Glutamatergic neuron (in vitro differentiated cells): ENCODE measurements at places on chromosomes 16 and 17. TPM values are rescaled to one million over a fixed set of nuclear protein-coding genes. Genes with fewer than 3 reads are reported as not detected.

- peak; percentile 21 for DNase-seq
- peaks cover 4% of the 10 kb centered on the region for H3K4me1 ChIP-seq
- H3K36me3 ChIP-seq: no peaks in the 10 kb centered on the region
- H3K4me3 ChIP-seq: no peak overlapping the region
Measured at GRCh38 chr16:53220585-53220984, 165.8 kb downstream of the CHD9 start.

DNA sequence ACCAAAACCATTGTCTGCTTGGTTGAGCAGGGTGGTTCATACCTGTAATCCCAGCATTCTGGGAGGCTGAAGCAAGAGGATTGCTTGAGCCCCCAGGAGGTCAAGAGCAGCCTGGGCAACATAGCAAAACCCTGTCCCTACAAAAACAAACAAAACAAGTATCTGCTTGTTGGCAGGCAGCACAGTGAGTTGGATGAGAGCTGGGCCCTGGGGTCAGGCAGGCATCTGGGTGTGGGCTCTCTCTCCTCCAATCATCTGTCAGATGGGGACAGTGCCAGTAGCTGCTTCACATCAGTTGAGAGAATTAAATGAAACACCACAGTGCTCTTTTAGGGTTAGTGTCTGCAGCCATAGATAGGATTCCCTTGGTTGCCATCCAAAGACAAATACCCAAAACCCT lies 5.8 kb downstream of the ARMC7 start:
- no peaks in the 10 kb centered on the region for H3K36me3 ChIP-seq
- H3K4me3 ChIP-seq: no peak overlapping the region

GRCh38 chr16:4703906-4704305 lies 10.5 kb downstream of the NUDT16L1 start:
- H3K27me3 ChIP-seq: peaks cover 17% of the 10 kb centered on the region
- peaks cover 12% of the 10 kb centered on the region for H3K4me1 ChIP-seq
- no peak overlapping the region for H3K4me3 ChIP-seq
- DNase-seq: no peak

- peak overlapping the region; percentile 38 for H3K4me3 ChIP-seq
- peaks cover 11% of the 10 kb centered on the region for H3K4me1 ChIP-seq
- H3K27me3 ChIP-seq: peaks cover 13% of the 10 kb centered on the region
- no peak overlapping the region for H3K27ac ChIP-seq
- no peak for DNase-seq
- no peaks in the 10 kb centered on the region for H3K36me3 ChIP-seq
Measured at GRCh38 chr17:21418446-21419298, 42.5 kb downstream of the KCNJ12 start.

SYCE1L gene
- 12.8 TPM for total RNA-seq

- no peak overlapping the region for H3K4me3 ChIP-seq
- peaks cover 1% of the 10 kb centered on the region for H3K27me3 ChIP-seq
- peaks cover 5% of the 10 kb centered on the region for H3K4me1 ChIP-seq
- H3K27ac ChIP-seq: no peak overlapping the region
Measured at GRCh38 chr16:17850581-17851250, 380.0 kb upstream of the XYLT1 start.

DNA sequence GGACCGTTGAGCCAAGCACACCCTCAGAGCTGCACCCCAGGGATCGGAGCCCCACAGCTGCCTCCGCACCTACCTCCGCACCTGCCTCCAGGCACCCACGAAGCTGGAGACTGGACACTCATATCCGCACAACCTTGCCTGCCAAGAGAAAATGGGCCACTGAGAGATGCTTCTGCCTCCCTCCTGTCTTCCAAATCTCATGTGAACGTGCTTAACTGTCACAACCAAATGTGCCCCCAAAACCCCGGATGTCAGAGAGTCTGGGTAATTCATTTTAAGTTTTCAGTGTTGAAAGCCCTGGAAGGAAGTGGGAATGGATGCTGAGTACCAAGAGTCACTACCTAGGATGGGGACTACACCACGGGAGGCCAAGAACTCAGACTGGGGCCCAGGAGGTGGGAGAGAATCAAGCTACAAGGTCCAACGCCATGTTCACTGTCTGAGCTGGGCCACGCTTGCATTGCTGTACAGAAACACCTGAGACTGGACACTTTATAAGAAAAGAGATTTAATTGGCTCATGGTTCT lies 49.5 kb upstream of the MEAK7 start:
- peaks cover 42% of the 10 kb centered on the region for H3K4me1 ChIP-seq
- no peaks in the 10 kb centered on the region for H3K36me3 ChIP-seq
- H3K27me3 ChIP-seq: peaks cover 4% of the 10 kb centered on the region
- H3K27ac ChIP-seq: peak overlapping the region; percentile 52

- H3K27me3 ChIP-seq: peaks cover 2% of the 10 kb centered on the region
- peak; percentile 40 for DNase-seq
- no peaks in the 10 kb centered on the region for H3K36me3 ChIP-seq
- H3K4me1 ChIP-seq: peaks cover 26% of the 10 kb centered on the region
- no peak overlapping the region for H3K4me3 ChIP-seq
Measured at GRCh38 chr17:75352079-75352569, 53.4 kb downstream of the GRB2 start.

- H3K4me1 ChIP-seq: peaks cover 8% of the 10 kb centered on the region
- H3K36me3 ChIP-seq: no peaks in the 10 kb centered on the region
- H3K27me3 ChIP-seq: peaks cover 4% of the 10 kb centered on the region
- H3K27ac ChIP-seq: no peak overlapping the region
Measured at GRCh38 chr16:83878838-83879237, 20.1 kb upstream of the MLYCD start.

- no peaks in the 10 kb centered on the region for H3K36me3 ChIP-seq
- no peak for DNase-seq
- H3K4me1 ChIP-seq: peaks cover 38% of the 10 kb centered on the region
- peaks cover 3% of the 10 kb centered on the region for H3K27me3 ChIP-seq
- H3K27ac ChIP-seq: no peak overlapping the region
Measured at GRCh38 chr17:37179893-37180292, 195.9 kb upstream of the C17orf78 start.

DNA sequence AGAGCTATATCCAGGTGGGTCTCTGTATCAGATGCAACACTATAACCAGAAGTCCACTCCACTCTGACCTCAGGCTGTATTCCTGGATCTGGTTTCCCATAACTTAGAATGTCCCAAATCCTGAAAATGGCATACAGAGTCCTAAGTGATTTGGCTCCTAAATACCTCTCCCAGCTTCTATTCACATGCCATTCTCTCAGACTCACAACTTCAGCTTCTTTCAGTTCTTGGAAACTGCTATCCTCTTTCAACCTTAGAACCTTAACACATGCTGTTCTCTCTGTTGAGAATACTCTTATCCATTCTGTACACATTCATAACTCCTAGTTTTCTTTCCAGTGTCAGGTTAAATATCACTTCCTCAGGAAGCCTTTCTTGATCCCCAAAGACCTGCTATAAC lies 132.0 kb downstream of the BRIP1 start:
- H3K27me3 ChIP-seq: no peaks in the 10 kb centered on the region
- no peaks in the 10 kb centered on the region for H3K4me1 ChIP-seq
- H3K36me3 ChIP-seq: no peaks in the 10 kb centered on the region
- no peak for DNase-seq
- no peak overlapping the region for H3K4me3 ChIP-seq

GRCh38 chr16:48420437-48420836 lies 35.2 kb upstream of the SIAH1 start:
- no peak overlapping the region for H3K4me3 ChIP-seq
- no peak for DNase-seq
- H3K27me3 ChIP-seq: no peaks in the 10 kb centered on the region
- no peaks in the 10 kb centered on the region for H3K36me3 ChIP-seq
- no peaks in the 10 kb centered on the region for H3K4me1 ChIP-seq
- H3K27ac ChIP-seq: no peak overlapping the region

DNA sequence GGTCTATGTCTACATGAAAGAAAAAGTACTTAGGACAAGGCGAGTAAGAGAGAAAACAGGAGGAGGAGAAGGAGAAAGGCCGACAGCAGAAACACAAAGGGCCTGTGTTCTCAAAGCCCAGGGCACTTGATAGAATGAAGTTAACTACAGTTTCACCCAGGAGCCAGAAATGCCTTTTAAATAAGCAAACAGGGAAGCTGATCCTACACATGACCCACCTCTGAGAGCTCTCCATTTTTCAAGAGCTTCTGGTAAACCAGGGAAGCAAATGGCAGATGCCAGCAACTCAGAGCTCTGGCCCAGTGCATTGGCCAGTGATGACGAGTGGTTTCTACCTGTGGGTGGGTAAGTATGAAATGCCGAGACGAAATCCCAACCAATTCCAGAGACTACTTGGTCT lies 163.4 kb downstream of the ZFHX3 start:
- H3K27ac ChIP-seq: no peak overlapping the region
- H3K4me1 ChIP-seq: peaks cover 18% of the 10 kb centered on the region
- no peak overlapping the region for H3K4me3 ChIP-seq
- H3K36me3 ChIP-seq: no peaks in the 10 kb centered on the region

HSD17B1 gene
- 4.1 TPM for total RNA-seq

GRCh38 chr17:31444026-31444425 lies 52.6 kb downstream of the RAB11FIP4 start:
- H3K27ac ChIP-seq: no peak overlapping the region
- H3K36me3 ChIP-seq: no peaks in the 10 kb centered on the region
- H3K4me1 ChIP-seq: no peaks in the 10 kb centered on the region
- peaks cover under 1% of the 10 kb centered on the region for H3K27me3 ChIP-seq

TCAP gene
- 2.3 TPM for total RNA-seq

DNA sequence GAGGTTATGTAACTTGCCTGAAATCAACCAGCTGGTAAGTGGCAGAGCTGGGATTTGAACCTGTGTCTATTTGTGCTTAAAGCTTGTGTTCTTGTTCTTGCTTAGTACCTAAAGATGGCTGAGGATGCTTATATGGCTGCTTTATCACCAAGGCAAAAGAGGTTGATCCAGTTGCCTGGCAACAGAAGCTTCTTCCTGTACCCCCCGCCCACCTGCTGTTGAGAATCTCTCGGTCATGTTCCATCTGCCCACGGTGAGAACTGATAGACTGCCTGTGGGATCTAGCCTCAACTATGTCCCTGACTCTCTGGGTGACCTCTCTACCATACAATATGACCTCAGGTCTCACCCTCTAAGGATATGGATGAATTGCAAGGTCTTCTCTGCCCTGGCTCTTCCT lies 60.7 kb downstream of the ABCC6 start:
- no peaks in the 10 kb centered on the region for H3K4me1 ChIP-seq
- H3K27me3 ChIP-seq: peaks cover 5% of the 10 kb centered on the region
- no peak overlapping the region for H3K27ac ChIP-seq
- no peak for DNase-seq
- peaks cover 15% of the 10 kb centered on the region for H3K36me3 ChIP-seq

GRCh38 chr16:79847101-79847500 lies 246.6 kb upstream of the MAF start:
- H3K27ac ChIP-seq: no peak overlapping the region
- no peaks in the 10 kb centered on the region for H3K36me3 ChIP-seq
- H3K4me3 ChIP-seq: no peak overlapping the region
- peaks cover 3% of the 10 kb centered on the region for H3K27me3 ChIP-seq
- peaks cover 2% of the 10 kb centered on the region for H3K4me1 ChIP-seq

GRCh38 chr16:67951485-67951884 lies 7.6 kb upstream of the LCAT start:
- DNase-seq: no peak
- no peaks in the 10 kb centered on the region for H3K36me3 ChIP-seq
- H3K27ac ChIP-seq: no peak overlapping the region
- peaks cover 5% of the 10 kb centered on the region for H3K27me3 ChIP-seq

- no peak for DNase-seq
- H3K27ac ChIP-seq: no peak overlapping the region
- no peaks in the 10 kb centered on the region for H3K27me3 ChIP-seq
- no peaks in the 10 kb centered on the region for H3K36me3 ChIP-seq
- H3K4me3 ChIP-seq: no peak overlapping the region
Measured at GRCh38 chr17:68701046-68701445, 99.9 kb upstream of the FAM20A start.

GRCh38 chr16:711548-712320 lies 3.2 kb upstream of the METRN start:
- no peak overlapping the region for H3K27ac ChIP-seq
- peak; percentile 93 for DNase-seq
- H3K27me3 ChIP-seq: peaks cover 26% of the 10 kb centered on the region
- H3K36me3 ChIP-seq: no peaks in the 10 kb centered on the region
- no peak overlapping the region for H3K4me3 ChIP-seq

DNA sequence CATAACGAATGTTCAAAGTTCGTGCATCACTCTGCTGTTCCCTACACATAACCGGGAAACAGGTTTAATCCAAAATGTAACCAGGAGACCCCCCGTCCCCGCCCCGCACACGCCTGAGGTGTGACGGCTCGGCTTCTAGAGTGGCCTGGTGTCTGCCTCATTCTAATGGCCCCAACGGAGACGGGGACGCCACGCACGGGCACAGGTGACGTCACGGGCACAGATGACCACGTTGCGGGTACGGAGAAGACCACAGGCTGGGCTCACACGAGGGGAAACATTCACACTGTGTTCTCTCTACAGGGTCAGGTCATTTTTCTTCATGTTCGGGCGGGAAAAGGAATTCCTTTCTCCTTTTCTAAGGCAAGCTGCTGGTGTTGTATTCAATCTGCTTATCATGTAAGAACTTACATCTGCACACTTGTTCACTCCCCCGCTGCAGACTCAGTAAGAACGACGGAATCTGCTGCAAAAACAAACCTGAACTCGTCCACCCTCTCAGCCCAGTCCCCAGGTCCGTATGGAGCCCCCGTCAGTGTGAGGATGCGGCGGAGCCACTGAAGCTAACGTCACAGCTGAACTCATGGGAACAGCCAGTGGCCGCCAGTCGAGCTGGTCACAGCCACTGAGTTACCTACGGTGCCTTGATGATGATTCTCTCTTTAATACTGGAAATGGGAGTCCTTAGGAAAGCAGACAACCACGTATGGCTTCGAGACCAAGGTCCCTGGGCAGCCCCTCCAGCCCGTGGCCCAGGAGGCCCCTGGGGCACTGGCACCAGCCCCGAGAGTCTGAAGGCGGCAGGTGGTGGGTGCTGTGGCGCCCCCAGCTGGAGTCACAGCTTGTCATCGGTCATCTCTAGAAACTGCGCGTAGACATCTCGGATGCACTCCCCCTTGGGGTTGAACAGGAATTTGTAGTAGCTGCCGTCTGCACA lies 32.9 kb downstream of the WDR45B start:
- no peak overlapping the region for H3K27ac ChIP-seq
- H3K4me1 ChIP-seq: peaks cover 19% of the 10 kb centered on the region
- DNase-seq: peak; percentile 37
- H3K27me3 ChIP-seq: no peaks in the 10 kb centered on the region
- no peak overlapping the region for H3K4me3 ChIP-seq
- no peaks in the 10 kb centered on the region for H3K36me3 ChIP-seq

DNA sequence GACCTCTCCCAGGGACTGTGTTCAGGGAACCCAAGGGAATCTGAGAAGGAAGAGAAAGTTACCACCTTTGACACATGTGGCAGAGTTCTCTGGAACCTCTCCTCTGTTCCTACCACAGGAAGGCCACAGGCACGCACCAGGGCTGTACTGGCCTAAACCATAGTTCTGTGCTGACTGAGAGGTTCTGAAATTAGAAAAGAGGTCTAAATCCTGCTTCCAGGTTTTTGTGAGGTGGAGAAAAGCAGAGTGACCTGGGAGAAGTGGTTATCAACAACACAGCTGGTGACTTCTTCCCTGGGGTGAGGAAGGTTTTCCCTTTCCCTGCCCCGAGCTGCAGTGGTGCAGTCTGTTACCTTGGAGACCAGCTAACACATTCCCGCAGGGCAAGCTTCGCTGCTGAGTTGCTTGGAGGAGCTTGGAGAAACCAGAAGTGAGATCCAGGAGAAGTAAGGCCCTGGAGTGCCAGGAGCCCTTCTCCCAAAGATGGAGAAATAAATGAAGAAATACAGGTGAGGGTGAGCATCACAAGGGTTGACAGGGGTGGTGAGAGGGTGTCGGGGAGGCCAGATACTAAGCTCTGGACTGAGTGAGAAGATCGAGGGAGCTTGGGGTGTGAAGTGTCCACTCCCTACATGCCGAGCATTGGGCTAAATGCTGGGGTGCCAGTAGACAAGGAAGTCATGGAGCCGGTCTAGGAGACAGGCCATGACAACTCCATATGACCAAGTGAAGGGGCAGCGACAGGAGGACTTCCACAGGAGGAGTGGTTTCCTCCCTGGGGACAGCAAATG lies at the start of gene VWA3A:
Gene VWA3A, plus strand, starts transcription at position 399 of the 791 bp plus-strand sequence. Its CDS starts 97 bp downstream, at position 496.
- no peak within 1 kb of the TSS for H3K27ac ChIP-seq
- H3K27me3 ChIP-seq: no peaks in the 10 kb centered on the region
- peaks cover 12% of the 10 kb centered on the region for H3K4me1 ChIP-seq
- peak; percentile 39 for DNase-seq
- no peak within 1 kb of the TSS for H3K4me3 ChIP-seq
- no peaks in the 10 kb centered on the region for H3K36me3 ChIP-seq
